ENCODE measurements at places on chromosomes 11 and 22.

GRCh38 chr22:33591946-33592345 lies 328.3 kb downstream of the LARGE1 start:
- no peak for DNase-seq

DNA sequence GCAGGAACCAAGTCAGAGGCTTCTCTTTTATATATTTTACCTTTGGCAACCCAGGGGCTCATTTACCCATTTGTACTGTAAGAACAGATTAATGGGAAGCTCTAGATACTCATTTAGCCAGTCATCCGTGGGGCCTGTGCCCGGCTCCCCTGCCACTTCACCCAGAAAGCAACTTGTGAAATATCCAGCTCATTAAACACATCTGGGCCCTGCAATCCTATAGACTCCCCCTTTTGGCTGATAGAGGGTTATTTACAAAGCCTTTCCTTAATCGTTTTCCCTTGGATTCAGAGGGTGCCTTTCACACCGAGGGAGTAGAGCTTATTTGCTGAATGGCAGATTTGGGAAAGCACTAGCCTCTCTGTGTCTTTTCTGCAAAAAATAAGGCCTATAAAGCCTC lies 118.7 kb upstream of the SORL1-AS1 start:
- no peak for DNase-seq

GRCh38 chr11:76610871-76611475 lies 59.6 kb downstream of the LRRC32 start:
- peak; percentile 72 for DNase-seq

GRCh38 chr22:39883057-39883456 lies 10.5 kb downstream of the ENTHD1 start:
- DNase-seq: no peak
